ENCODE measurements at places on chromosomes 6 and 20.
A peak's percentile ranks its signal among the peaks of the same experiment; 100 is the strongest.

DNA sequence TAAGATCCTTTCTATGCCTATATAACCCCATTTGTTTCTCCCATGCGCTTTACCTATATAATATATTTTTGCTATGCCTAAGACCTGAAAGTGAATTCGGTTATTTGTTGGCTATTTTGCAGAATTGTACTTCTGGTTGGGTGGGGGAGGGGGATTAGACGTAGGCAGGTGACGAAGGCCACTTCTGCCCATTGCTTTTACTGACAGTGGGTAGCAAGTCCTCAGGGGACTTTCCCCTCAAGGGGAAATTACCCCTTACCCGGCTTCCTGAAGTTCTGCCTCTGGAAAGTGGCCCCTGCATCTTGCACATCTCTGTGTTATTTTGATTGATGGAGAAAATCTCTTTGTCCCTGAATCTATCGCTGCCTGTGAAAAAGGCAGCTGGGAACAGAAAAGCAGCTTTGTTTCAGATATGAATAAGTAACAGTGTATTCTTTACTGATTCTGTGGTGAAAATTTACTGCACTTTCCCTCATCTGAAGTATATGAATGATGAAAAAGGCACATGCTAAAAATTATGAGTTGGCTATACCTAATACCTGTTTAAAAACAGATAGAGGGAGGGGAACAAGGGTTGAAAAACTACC lies 133.9 kb downstream of the UTRN start:
- DNase-seq = no peak

DNA sequence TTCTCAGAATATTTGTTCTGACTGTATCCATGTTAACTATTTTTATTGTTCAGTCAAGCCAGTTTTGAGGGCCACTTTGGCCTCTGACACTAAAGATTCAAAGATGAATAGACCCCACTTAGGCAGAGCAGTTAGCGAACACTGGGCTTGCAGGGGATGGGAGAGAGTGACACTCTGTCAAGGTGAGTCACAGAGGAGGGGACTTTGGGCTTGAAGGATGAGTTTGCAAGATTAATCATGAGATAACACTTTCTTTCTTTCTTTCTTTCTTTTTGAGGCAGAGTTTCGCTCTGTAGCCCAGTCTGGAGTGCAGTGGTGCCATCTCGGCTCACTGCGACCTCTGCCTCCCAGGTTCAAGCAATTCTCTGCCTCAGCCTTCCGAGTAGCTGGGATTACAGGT lies 46.4 kb downstream of the SPATA2 start:
- no peak for DNase-seq

GRCh38 chr6:44650947-44651346 lies 263.4 kb downstream of the CDC5L start:
- DNase-seq = no peak

- no peak for DNase-seq
These were observed 29.9 kb downstream of the MAPK13 start for GRCh38 chr6:36160147-36160760.

GRCh38 chr6:94323853-94324252 lies 904.5 kb upstream of the EPHA7 start:
- no peak for DNase-seq

- peak; percentile 23 for DNase-seq
These were observed 42.4 kb downstream of the DHX35 start for GRCh38 chr20:39004508-39004907.

- DNase-seq = no peak
These were observed 260.0 kb downstream of the MMUT start for GRCh38 chr6:49202924-49203536.

- no peak for DNase-seq
These were observed 7.8 kb upstream of the APMAP start for GRCh38 chr20:25000268-25000801.

DNA sequence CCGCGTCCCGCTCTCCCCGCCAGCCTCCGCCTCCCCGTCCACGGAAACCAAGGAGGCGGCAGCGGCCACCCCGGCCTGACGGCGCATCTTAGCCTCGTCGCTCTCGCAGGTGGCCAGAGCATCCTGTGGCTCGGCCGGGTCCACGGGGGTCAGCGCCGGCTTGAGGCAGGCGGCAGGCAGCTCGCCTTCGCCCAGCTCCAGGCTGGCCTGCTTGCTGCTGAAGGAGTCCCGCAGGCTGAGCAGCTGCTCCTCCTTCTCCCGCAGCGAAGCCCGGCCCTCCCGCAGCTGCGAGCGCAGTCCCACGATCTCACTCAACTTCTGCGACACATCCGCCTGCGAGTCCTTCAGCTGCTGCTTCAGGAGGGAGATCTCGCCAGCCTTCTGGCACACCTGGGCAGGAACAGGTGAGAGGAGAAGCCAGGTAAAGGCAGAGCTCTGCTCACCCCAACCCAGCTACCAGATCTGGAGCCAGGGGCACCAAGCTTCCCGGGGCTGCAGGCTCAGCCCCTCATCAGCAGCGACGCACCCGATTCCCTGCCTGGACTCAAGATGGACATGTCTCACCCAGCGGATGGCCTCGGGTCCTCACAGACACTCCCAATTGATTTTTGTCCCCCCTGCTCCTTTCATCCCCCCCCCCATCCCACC lies 5.2 kb upstream of the FASTKD5 start:
- no peak for DNase-seq

GRCh38 chr6:129510950-129511349 lies 199.0 kb downstream of the ARHGAP18 start:
- DNase-seq = no peak

DNA sequence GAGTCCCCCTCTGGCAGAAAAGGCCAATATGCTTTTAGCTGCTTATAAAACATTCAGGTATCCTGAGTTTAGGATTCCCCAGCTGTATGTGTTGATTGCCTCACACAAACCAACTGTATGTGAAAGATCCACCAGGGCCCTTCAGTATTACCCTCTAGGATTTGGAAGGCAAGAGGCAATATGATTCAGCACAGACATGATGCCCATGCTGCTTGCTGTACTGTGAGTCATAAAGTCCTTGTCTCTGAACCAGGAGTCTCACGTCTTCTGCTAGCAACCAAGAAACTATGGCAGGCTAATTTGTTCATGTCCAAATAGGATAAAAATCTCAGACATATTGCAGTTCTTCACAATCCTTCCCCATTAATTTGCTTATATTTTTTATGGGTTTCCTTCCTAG lies 789.2 kb upstream of the SLC35B3 start:
- DNase-seq = no peak

DNA sequence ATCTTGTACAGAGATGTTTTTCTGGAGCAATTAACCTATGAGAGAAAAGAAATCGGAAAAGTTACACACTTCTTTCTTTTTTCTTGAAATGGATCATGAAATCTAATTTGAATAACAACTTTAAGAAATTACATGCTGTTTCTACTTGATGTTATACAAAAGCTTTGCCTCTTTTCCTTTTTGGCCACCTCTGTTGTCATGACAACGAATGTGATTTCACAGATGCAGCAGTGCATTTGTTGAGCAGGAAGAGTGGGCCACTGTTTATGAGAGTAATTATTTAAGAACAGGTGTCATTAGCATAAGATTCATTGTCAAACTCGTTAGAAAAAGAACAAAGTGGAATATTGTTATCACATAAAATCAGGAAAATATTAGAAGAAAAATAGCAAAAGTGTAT lies 148.3 kb upstream of the IMPG1 start:
- DNase-seq = no peak

DNA sequence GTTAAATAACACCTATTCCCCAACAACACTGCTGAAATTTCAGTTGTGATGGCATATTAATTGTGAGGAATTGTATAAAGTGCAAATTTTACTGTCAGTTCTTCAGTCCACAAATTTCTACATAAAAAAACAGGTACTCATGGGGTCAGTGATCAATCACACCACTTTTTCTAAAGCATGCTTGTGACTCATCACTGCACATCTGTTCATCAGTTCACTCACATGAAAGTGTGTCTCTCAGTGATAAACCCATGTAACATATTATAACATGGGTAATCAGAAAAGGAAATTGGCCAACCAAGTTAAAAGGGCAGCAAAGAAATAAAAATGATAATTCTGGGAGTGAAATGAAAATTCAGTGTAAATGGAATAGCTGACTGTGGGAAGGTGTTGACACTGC lies 234.7 kb upstream of the FKBP1C start:
- DNase-seq = no peak

DNA sequence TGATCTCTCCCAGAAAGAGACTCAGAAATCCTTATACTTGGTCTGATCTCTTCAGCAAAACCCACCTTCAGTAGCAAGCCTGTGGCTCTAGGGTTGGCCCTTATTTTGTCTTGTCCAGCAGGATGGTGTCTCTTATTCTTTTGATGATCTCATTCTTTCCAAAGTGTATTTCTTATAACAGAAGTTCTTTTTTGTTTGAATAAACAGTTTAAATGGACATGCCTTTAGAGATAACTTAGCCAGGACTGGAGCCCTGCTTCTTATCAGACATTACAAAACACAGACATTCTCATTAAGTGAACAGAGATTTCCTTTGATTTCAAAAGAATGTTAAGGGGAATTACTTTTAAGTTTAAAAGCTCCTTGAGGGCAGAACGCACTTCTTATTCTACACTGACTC lies 31.7 kb downstream of the KCNS1 start:
- no peak for DNase-seq

Measured in CD4-positive, alpha-beta T cell treated with Interleukin-1 beta for 1 hour (primary cell).